Cerebellum (tissue), 4 donors: ENCODE measurements at places on chromosomes 16 and 17.

DNA sequence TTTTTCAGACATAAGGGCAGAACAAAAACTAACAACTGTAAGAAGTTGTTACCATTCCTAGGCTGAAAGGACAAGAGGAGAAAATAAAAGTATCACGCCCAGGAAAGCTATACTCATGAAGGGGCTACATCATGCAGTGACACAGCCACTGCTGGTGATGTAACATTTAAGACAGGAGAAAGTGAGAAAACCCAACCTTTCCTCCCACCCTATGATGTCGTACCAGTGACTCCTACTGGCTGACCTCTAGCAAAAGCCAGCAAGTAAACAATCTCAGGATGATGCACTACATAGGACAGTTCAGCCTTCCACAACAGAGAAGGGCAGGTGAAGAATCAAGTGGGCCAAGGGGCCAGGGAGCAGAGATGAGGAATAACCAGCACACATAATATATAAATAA lies 14.0 kb upstream of the OR1E2 start:
- no peak for DNase-seq

DNA sequence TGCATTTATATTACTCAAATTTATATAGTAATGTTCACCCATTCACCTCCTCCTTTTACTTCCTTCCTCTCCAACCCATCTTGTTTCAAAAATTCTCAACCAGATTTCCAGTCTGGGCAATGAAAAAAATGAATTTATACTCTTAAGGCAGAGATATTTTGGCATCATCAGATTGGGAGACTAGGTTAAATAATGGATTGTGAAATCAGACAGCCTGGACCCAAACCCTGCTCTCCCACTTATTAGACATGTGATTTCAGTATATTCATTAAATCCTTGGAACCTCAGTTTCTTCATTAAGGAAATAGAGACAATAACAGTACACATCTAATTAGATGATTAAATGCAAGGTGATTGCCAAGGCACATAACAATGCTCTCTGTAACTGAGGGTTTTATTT lies 7.8 kb downstream of the ACSM1 start:
- DNase-seq: no peak

DNA sequence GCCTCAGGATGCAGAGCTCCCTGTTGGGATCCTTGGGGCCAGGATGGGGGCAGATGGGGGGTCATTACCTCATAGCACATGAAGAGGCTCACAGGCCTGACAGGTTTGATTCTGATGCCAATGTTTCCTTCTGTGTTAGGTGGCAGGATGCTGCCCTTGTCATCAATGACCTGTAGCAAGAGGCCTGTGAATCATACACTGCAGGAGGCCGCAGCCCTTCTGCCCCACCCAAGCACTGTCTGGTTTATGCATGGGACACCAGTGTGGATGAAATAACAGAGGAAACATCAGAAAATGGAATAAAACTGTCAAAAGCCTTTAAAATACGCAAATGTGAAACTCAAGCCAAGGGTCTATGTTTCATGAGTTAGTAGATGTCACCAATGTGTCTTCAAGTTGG lies 60.5 kb upstream of the ACSM2B start:
- no peak for DNase-seq

GRCh38 chr17:31417051-31417792 lies 25.7 kb downstream of the RAB11FIP4 start:
- DNase-seq: no peak

DNA sequence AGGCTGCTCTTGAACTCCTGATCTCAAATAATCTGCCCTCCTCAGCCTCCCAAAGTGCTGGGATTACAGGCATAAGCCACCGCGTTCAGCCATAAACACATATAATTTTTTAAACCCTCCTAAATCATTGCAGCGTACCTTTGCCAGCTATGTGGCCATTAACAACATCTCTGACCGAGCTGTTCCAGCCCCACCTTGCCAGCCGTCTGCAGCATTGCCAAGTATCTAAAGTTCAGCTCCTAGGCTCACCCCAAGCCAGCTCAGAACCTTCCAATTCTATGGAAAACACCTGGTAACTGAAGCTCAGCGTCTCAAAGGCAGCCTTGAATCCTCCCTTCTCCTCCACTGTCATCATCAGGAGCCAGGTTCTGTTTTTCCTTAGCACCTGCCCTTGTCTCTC lies 5.1 kb upstream of the MEIOB start:
- no peak for DNase-seq

- no peak for DNase-seq
These were observed 37.3 kb downstream of the SMARCE1 start for GRCh38 chr17:40610359-40610758.

- peak; percentile 36 for DNase-seq
These were observed 30.3 kb downstream of the CPSF4L start for GRCh38 chr17:73231395-73231794.

GRCh38 chr17:1714980-1715802 lies 5.0 kb upstream of the TLCD2 start:
- DNase-seq: no peak

- DNase-seq: no peak
These were observed 6.4 kb upstream of the VEZF1 start for GRCh38 chr17:57994436-57994835.

DNA sequence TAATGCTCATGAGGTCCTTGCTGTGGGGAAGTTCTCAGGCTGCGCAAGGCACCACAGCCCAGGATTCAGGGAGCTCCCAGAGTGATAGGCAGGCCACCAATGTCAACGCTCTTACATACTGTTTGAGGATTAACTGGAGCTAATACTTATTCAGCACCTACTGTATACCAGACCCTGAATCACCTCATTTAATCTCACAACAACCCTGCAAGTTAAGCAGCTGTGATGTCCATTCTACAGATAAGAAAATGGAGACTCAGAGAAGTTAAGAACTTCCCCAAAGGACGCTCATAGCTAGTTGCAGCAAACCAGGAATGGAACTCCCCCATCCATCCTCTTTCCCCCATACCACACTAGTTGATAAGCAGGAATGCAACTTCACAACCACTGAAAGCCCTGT lies 25.5 kb upstream of the CCR7 start:
- DNase-seq: no peak

- DNase-seq: no peak
These were observed 366.7 kb downstream of the KCNJ2 start for GRCh38 chr17:70535986-70536385.

- DNase-seq: no peak
These were observed 13.2 kb downstream of the COPZ2 start for GRCh38 chr17:48024149-48025039.

GRCh38 chr16:83925095-83925905 lies 26.4 kb downstream of the MLYCD start:
- no peak for DNase-seq

DNA sequence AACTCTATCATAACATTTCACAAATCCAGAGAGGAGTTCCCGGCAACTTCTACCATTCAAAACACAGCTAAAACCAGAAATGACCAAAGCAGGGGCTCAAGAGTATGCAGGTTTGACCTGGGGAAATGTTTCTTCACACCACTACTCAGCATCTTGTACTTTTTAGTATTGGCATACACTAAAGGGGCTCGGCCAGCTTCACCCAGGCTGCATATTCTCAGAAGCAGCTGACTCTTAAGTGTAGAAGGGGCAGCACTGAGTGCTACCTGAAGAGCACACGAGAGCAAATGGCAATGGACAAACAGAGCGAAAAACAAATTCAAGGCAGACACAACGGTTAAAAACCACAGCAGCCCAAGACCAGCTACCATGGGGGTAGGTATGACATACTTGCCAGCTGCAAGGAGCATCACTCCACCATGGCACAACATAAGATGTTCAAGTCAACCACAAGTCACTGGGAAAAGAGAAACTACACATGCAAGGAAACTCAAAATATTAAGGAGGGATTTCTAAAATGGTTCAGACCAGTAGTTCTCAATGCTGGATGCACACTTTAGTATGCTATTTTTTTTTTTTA lies 34.4 kb downstream of the N4BP1 start:
- DNase-seq: no peak

DNA sequence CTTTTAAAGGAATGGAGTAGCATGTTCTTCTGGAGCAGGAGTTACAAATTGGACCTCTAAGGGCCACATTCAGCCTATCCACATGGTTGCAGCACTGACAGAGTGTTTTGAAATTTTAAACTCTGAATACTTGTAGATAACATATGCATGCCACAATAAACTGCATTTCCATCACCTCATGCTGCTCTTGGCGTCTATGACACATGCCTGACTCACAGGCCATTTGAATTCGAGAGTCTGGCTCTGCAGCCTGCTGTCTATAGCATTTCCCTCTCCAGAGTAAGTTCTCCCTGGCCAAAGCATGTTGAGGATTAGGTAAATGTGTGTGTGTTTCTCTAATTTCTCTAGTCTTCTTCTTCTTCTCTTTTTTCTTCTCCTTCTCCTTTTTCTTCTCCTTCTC lies 28.7 kb upstream of the MYOCD start:
- no peak for DNase-seq

DNA sequence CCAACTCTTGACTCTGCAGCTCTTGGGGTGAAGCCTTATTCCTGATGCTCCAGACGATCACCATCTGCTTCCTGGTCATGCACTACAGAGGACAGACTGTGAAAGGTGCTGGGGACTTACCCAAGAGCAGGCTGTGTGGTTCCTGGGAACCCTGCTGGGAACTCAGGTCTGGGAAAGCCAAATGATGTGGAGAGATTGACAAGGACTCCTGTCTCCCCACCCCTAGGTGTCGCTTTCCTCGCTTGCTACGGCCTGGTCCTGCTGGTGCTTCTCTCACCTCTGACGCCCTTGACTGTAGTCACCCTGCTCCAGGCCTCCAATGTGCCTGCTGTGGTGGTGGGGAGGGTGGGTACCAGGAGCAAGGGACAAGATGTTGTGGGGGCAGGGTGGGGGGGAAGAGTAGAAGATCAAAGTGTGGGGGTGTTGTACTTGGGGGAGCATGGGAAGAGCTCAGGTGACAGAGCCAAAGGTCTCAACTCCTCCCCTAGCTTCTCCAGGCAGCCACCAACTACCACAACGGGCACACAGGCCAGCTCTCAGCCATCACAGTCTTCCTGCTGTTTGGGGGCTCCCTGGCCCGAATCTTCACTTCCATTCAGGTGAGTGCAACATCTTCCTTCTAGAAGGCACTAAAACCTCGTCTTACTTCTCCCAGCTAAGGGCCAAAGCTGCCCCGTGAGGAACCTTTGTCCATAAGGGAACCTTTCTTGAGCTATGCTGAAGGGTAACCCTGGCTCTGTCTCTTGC lies 3.0 kb downstream of the SOX15 start:
- DNase-seq: no peak

GRCh38 chr17:43134774-43135453 lies 9.8 kb upstream of the BRCA1 start:
- DNase-seq: no peak

DNA sequence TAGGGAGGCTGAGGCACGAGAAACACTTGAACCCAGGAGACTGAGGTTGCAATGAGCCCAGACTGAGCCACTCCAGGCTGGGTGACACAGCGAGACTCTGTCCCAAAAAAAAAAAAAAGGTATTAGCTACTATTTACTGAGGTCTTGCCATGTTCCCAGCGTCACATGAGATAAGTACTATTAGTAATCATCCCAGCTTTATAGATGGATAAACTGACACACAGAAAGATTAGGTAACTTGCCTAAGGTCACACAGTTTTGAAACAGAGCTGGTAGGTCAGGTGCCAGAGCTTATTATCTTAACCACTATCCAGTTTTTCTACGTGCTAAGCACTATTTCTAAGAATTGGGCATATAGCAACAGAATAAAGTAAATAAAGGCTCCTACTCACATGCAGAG lies 51.6 kb downstream of the TEX14 start:
- no peak for DNase-seq

DNA sequence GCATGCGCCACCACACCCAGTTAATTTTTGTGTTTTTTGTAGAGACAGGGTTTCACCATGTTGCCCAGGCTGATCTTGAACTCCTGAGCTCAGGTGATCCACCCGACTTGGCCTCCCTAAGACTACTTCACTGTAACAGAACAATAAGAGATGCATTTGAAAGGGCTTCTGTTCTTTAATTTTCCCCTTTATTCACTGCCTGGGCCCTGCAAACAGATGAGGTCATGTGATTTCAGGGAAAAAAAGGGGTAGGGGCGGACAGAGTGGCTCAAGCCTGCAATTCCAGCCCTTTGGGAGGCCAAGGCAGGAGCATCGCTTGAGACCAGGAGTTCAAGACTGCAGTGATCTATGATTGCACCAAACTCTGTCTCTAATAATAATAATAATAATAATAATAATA lies 36.3 kb downstream of the TMEM114 start:
- no peak for DNase-seq

DNA sequence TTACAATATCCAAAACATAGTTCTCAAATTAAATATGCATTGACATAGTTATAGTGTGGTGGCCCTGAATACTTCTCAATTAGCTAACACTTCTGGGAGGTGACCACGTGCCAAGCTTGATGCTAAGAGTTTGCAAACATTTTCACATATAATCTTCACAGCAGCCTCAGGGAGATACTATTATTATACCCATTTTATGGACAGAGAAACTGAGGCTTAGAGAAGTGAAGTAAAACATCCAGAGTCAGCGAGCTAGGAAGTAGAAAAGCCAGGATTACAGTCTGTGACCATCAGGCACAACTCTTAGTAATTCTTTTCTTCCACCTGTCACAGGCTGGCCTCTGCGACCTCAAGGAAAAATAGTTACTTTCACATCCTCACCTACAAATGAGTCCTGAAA lies 102.2 kb upstream of the IRX6 start:
- no peak for DNase-seq
